Mesendoderm (in vitro differentiated cells): ENCODE measurements at places on chromosomes 7 and 10.

- H3K36me3 ChIP-seq = no peaks in the 10 kb centered on the region
- H3K27me3 ChIP-seq = no peaks in the 10 kb centered on the region
- no peaks in the 10 kb centered on the region for H3K4me1 ChIP-seq
These were observed 54.0 kb downstream of the CREB5 start for GRCh38 chr7:28466341-28466740.

DNA sequence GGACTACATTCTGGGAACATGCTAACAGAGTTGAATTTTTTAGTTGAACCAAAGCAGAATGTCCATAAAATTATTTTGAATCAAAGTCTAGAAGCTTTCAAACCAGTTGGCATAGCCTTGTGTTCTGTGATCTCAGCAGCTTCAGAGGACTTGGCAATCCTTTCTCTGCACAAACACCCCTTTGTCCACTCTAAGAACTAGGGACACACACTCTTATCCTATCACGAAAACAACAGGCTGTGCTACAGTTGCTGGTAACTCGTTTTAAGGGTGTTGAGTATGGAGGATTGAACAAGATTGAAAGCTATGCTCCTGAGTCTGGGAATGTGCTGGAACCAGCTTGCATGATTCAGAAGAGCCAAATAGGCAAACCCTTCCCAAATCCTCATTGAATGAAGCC is 76.4 kb upstream of the PRSS58 start:
- DNase-seq = no peak
- no peak overlapping the region for H3K27ac ChIP-seq
- no peaks in the 10 kb centered on the region for H3K36me3 ChIP-seq
- H3K4me3 ChIP-seq = no peak overlapping the region

DNA sequence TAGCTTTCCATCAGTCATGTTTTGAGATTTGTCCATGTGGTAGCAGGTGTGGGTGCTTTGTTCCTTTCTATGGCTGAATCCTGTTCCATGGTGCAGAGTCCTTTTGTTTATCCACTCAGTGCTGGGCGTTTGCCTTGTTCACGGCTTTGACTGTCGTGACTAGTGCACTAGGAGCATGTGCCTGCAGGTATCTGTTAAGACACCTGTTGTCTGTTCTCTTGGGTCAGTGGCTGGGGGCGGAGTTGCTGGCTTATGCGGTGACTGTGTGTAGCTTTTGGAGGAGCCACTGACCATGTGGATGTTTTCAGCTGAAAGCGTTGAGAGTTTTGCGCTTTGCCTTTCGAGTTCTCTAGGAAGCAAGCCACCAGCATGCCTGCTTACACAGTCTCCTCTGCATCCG is 573.1 kb upstream of the FOXK1 start:
- H3K4me3 ChIP-seq = no peak overlapping the region
- H3K27me3 ChIP-seq = no peaks in the 10 kb centered on the region
- H3K4me1 ChIP-seq = no peaks in the 10 kb centered on the region
- DNase-seq = no peak

DNA sequence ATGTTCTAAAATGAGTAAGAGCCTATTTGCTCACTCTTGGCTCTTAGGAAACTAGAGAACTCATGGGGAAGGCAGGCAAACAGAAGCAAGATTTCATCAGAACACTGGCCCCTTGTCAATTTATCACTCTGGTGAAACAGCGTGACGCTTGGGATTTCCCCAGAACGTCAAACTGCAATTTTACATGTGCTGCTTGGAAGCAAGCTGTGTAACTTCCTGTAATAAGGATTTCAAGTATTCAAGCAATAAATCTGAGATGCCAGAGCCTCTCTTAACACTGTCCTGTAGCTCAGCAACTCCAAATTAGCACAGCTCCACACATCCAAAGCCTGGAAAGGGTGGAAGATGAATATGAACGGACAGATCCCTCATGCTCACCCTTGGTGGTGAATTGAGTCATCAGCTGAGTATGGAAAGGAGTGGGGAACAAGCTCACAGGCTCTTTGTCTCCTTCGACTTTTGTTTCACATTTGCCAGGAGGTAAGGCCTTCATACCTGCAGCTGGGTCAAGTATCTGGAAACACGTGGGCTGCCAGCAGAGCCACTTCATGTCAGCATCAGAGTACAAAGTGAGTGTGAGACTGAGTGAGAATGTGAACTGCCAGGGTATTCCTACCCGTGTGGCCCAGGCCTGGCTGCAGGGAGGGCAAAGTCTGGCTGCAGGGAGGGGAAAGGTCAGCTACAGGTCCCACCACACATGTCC is 140.4 kb upstream of the NAMPT start:
- H3K36me3 ChIP-seq = no peaks in the 10 kb centered on the region
- no peaks in the 10 kb centered on the region for H3K4me1 ChIP-seq
- no peak overlapping the region for H3K4me3 ChIP-seq
- no peaks in the 10 kb centered on the region for H3K27me3 ChIP-seq
- no peak for DNase-seq

DNA sequence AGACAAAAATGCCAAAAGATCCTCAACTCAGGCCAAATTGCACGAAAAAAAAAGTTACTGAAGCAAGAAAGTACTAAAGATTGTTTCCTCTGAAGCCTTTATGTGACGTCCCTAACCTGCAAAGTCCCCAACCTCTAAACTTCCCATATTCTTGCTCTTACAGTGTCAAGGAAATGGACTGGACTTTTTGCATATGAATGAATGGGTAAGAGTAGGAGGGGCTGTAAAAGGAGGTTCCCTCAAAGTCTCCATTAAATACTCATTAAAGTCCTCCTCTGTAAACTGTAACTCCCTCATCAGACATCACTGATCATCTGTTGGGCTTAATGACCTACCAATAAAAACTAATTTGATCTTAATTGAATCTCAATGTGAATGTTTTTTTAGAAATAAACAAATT is 164.8 kb upstream of the STEAP1 start:
- H3K36me3 ChIP-seq = no peaks in the 10 kb centered on the region
- H3K4me3 ChIP-seq = no peak overlapping the region
- H3K27me3 ChIP-seq = no peaks in the 10 kb centered on the region
- H3K27ac ChIP-seq = no peak overlapping the region
- no peaks in the 10 kb centered on the region for H3K4me1 ChIP-seq

GRCh38 chr7:129831424-129832058 is 121.2 kb downstream of the UBE2H start:
- H3K4me1 ChIP-seq = peaks cover 10% of the 10 kb centered on the region
- H3K36me3 ChIP-seq = no peaks in the 10 kb centered on the region
- DNase-seq = peak; percentile 97
- H3K27ac ChIP-seq = peak overlapping the region; percentile 0
- no peak overlapping the region for H3K4me3 ChIP-seq

DNA sequence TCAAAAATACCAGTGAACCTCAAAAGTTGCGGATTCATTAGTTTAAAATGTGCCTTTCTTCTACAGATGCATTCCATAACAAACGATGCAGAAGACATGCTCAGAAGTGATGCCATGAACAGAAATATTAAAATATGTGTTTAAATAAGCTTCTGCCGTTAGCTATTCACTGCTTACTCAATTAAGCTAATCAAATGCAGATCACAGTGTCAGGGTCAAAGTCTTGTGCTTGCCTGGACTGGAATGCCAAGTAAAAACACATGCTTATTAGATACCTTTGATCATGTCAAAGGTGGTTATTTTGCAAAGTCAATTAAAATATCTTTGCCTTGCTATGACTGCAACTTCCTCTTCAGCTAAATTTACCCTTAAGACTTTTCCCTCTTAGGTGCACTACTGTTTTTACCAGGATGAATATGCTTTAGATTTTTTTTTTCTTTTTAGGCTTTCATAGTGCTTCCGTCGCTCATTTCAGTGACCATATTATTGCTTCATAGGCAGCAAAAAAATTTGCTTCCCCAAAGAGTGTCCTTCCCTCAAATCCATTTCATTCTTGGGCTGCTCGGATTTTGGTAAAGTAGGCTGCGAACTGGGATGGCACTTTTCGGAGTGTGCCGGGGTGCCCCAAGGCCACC is 905 bp downstream of the ASB13 start:
- peak overlapping the region; percentile 78 for H3K4me3 ChIP-seq
- H3K27me3 ChIP-seq = no peaks in the 10 kb centered on the region

DNA sequence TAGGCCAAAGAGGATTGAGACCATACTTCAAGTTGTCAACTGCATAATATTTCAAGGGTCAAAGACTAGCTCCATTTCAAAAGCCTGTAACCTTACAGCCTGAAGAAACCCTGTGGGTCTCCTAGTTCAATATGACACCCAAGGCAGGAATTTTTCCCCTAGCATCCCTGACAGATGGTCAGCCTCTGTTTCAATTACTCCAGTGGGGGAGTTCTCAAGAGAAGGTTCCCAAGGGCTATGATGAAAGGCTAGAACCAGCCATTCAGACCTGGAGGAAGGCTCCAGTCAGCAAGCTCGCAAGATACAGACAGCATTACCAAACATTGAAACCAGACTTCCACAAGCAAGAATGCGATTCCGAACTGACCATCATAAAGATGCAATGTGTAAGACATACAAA is 1.6 kb downstream of the HTR7 start:
- peak; percentile 57 for DNase-seq
- no peaks in the 10 kb centered on the region for H3K4me1 ChIP-seq
- H3K36me3 ChIP-seq = no peaks in the 10 kb centered on the region
- H3K27me3 ChIP-seq = no peaks in the 10 kb centered on the region
- no peak overlapping the region for H3K27ac ChIP-seq
